ELR (cell line): ENCODE measurements at places on chromosomes 4 and X.

- no peak for DNase-seq
These were observed 217.6 kb downstream of the KCTD8 start for GRCh38 chr4:44231006-44231405.

DNA sequence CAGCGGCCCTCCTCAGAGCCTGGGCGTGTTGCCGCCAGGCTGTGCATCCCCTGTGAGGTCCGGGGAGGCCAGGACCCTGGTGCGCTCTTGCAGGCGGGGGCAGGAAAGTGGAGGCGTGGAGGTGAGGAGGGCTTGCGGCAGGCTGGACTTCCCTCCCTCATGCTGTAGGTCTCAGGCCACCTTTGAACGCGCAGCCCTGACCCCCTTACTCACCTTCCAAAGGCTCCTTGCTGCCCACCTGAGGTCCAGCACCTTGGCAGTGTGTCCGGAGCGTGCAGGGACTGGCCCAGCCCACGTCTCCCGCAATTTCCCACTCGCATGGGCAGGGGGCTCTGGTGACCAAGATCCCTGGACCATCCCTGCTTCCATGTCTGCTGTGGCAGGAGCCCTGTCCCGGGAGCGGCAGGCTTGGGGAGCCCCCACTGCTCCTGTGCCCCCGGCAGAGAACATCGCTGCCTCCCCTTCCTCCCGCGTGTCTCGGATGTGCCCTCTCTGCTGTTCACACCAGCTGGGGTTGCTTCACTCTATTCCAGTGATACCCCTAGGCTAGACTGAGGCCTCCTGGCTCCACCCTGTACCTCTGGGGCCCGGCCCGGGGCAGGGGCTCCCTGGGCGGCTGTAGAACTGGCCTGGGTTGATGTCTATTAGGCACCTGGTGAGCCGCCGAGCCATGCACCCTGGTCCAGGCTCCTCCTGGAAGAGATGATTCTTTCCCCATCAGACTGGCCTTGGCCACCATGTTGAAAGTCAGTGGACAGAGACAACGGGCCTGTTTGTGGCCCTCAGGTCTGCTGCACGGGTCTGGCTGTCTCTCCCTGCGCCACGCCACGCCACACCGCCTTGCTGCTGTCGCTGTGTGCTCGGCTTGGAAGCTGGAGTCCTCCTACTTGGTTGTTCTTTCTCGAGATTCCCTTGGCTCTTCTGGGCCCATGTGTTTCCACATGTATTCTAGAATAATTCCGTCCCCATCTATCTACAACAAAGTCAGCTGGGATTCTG lies 95.4 kb upstream of the ADRA2C start:
- no peak for DNase-seq

DNA sequence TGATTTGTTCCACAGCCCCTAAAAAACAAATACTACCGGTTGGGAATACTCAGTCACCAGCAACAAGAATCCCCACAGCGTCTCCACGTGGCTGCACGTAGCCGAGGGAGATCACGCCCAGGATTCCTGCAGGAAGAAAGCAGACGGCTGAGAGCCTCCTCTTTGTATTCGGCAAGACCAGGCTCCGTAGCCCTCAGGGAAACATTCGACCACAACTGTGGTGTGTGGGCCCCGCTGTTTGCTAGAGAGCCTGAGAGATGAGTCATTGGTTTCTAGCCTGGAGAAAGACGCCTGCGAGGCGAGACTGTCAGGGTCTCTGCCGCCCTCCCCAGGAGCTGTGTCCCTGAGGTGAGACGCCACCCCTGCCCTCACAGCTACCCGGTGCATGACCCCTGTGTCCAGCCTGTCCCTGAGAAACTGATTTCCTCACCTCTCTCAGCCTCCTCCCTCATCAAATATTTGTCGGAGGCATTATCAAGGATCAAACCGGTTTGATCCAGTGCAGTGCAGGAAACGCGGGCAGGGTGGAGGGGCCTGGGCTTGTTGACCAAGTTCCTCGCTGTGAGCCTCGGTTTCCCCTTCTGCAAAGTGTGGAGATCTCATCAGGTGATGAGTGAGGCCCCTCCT lies 4.7 kb upstream of the S100P start:
- peak; percentile 97 for DNase-seq

DNA sequence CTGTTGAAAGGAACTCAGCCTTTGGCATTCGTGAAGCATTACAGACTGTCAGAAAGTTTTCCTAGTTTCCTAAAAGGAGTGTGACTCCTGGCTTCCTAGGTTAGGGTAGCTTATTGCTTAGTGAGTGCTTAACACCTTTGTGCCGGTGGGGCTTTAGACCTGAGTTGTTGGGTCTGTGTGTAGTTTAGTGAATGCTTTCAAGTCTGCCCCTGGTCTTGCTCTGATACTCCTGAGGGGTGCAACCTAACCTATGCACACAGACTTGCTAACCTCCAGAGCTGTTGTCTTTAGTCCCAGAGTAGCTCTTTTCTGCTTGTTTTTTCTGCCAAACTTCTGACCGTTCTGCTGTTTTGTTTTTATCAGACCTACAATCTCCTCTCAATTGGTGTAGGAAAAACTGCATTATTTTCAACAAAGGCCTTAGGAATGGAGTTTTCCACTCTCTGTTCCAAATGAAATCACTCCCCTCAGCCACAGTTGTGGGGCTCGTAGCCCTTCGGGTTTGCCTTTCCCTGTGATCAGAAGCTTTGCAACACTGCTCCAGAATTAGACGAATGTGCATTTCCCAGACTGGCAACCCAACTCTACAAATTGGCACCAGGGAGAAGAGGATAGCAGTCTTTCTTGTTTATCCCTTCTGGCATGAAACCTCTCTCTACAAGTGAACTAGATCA lies 1399.1 kb upstream of the PCDH7 start:
- no peak for DNase-seq

DNA sequence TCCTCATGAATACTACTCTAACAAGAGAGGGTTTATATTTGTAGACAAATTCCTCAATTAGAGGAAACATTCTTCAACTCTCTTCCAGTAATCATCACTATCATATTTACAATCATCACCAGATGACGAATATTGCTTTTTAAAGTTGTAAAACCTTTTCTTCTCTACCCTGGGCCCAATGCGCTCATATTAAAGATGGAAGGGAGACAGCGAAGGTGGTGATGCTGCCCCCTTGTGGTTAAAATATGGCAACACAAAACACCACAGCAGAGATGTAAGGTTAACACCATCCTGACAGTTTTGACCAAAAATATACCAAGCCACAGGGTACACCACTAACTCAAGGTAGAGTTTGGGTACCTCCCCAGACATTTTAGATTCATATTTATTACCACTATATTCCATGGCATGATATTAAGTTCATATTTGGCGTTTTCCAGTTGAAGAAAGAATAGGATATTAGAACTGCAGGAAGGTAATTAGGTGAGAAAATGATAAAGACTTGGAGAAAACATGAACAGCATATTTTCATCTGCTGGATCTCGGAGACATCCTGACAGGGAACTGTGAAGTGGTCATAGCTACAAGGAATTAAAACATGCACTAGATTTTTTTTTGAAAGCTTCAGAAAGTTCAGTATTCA lies 72.8 kb downstream of the SLC9A7 start:
- DNase-seq: peak; percentile 62

DNA sequence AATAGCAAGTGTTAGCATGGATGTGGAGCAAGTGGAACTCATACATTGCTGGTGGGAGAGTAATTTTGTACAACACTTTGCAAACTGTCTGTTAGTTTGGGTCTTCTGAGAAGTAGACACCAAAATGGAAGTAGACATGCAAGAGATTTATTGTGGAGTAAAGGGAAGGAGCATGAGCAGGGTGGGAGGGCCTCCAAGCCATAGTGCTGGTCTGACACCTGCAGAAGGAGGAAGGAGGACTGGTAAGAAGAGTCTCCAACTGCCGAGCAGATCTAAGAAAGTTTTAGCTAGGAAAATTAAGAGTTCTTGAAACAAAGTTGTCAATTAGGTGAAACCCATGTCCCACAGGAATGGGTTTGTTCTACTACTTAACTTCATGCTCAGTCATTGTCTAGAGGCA lies 64.0 kb upstream of the DDIT4L start:
- DNase-seq: no peak

DNA sequence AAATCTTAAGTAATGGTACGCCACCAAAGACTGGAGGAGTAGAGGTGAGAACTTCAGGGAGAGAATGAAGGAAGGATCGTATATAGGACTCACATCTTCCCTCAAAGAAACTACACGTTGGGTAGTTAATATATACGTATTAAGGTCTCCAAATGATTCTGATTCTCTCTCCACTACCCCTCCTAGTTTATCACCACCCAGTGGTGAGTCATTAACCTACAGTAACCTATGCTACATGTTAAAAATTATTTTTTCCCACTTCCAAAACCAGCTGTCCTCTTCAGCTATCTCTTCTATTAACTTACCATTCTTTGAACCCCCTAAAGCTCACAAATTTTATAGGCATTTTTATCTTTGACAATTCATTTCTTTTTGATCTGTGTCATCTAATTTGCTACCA lies 69.7 kb downstream of the RPS6KA6 start:
- DNase-seq: no peak

DNA sequence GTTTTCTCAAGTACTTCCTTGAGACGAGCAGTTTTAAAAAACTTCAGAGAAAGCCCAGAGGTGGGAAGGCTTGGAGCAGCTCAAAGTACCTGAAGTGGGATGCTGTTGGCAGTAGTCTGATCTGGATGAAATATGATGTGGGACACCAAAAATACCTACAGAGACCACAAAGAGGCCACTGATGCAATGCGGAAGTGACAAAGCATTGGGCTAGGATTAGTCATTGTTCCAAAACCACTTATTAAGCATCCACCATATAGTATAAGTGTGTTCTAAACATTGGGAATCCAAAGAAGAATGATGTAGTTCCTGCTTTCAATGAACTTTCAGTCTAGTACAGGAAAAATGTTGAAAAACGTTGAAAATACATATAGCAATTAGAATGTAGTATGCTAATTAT lies 386.1 kb upstream of the CNKSR2 start:
- DNase-seq: peak; percentile 37

DNA sequence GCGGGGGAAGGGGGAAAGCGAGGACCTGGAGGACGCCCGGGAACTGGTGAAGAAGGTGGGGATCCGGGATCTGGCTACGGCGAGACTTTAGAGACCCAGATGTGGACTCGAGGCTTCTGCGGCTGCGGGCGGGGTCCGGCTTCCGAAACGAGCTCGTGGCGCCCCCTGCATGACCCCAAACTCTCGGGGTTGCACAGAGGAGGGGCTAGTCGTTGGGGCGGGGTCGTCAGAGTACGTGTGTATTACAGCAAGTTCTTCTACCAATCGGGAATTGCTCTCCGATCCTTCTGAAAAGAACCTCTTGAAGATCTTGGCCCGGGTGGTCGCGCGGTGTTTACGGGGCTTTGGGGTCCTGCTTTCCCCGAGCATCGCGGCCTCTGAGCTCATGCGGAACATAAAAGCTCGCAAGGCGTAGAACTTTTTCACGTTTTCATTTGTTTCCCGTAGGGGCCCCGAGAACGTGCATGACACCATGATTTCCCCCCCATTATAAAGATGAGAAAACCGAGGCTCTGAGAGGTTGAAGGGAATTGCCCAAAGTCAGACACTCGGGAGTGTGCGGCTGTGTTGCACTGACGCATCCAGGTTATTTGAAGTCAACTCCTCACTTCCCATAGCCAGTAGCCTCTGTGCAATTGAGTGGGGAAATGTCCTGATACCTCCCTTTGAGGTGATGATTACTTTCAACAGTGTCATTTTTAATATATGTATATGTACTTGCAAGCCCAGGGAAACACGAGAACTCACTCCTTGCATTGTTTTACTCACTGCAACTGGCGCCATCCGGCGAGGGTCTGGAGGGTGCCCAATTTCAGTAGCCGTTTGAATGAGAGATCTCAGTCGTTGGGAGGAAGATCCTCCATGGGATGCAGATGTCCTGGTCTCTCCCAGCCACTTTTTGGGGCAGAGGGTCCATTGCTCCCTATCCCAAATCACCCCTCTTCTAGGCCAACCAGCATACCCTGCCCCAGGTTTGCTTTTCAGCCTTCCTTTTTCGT lies at the start of gene BEND4:
Gene BEND4 (minus strand): TSS at position 149 of the 998 bp plus-strand sequence. CDS start 512 bp downstream, outside the sequence.
- no peak for DNase-seq
